SK-N-SH treated with all-trans-retinoic acid at 6 μM for 48 hours (cell line): ENCODE measurements at places on chromosomes 6 and 20.

DNA sequence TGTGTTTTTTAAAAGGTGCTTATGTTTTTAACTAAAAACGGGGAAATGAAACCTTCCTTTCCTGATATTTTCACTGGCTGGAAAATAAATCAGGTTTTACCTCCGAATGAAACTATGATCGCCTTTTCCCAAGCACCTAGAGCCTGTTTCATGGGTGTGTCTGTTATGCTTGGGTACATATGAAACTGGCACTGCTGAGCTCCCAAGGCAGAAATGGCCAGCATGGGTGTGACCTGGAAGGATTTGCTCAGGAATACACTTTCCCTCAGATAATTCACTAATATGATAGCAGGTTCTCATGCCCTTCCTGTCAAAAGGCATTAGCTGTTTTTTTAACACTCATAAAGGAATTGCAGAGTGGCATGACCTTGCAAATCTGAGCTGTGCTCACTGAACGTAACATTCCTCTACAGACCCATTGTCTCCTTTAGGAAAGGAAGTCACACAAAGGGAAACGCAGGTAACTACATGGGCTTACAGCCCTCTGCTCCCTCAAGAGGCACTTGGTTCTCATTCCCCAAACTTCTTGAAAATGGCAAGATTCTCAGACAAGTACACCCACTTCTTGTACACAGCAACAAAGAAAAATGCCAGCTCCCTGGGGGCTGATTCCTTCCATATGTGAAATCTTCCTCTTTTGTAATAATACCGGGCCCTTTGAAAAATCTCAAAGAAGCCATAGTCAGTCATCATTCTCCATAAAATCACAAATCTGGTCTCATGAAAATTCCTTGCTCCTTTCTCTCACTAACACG is 72.7 kb downstream of the METTL24 start:
- no peak; the same call in 2 of the 3 replicates for ATAC-seq

DNA sequence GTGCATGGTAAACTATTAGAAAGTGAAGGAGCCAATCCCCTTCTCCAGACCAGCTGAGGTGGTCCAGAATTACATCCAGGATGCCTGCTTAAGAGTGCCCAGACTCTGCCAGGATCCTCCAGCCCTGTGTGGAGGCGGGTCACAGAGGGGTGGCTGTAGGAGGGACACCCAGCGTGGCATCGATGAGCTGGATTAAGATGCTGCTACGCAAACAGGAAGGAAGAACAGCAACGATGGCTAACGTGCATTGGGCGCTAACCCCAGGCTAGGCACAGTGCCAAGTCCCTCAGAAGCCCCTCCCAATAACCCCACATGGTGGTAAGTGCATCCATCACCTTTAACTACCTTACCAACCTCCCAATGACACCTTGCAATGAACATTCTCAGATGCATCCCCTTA is 63.9 kb upstream of the MRPS10 start:
- ATAC-seq: no peak

DNA sequence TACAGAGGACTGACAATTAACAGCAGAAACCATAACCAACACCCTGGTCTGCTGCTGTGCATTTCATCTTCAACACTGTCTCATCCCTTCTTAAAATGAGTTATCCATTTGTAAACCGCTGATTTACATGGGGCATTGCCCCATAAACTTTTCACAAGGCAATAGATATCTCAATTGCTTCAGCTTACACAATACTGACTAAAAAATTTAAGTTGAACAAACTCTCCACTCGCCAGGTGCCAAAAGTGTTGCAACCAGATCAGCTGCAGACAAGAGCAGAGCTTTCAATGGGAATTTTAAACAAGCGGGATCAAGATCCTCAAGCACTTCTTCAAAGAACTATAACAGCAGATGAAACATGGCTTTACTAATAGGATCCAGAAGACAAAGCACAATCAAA is 183.0 kb downstream of the TASP1 start:
- no peak for ATAC-seq

- no peak for ATAC-seq
Measured at GRCh38 chr20:56835829-56836550, 206.9 kb downstream of the TFAP2C start.

DNA sequence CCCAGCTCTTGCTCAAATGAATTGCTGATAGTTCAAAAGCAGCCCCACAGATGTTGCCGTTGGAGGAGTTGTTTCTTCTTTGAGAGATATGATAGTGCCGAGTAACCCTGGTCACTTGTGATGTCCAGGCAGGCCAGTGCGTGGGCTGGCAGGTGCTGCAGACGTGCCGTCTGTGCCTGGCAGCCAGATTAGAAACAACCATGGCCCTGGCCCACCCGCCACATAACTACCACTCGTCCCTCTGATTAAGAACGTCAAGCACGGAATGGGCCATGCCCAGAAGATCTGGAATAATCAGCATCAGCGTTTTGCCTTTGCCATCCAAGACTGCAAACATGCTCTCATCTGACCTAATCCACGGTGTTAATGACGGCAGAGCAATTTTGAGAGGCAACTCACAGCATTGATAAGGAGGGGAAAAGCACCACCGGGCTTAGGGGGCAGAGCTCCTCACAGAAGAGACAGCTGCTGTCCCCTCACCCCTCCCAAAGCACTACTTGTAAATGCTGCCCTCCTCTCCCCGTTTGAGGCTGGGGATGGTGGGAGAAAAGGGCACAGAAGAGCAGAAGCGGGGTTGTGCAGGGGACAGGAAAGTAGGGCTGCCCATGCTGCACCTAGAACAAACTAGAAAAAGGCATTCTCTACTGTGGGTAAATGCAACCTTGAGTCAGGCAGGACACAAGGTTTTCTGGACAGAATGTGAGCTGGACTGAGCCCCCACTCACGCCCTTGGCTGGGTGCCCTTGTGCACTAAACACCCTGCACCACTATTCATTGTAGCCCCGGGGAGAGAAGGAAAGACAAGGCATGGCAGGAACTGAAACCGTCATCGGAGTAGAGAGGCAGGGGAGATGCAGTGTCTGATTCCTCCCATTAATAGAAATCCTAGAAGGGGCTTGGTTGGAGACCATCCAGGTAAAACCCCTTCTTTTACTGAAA is 5.3 kb upstream of the CPNE5 start:
- no peak for ATAC-seq

- ATAC-seq: no peak
Measured at GRCh38 chr20:13684566-13685222, 46.0 kb upstream of the TASP1 start.

DNA sequence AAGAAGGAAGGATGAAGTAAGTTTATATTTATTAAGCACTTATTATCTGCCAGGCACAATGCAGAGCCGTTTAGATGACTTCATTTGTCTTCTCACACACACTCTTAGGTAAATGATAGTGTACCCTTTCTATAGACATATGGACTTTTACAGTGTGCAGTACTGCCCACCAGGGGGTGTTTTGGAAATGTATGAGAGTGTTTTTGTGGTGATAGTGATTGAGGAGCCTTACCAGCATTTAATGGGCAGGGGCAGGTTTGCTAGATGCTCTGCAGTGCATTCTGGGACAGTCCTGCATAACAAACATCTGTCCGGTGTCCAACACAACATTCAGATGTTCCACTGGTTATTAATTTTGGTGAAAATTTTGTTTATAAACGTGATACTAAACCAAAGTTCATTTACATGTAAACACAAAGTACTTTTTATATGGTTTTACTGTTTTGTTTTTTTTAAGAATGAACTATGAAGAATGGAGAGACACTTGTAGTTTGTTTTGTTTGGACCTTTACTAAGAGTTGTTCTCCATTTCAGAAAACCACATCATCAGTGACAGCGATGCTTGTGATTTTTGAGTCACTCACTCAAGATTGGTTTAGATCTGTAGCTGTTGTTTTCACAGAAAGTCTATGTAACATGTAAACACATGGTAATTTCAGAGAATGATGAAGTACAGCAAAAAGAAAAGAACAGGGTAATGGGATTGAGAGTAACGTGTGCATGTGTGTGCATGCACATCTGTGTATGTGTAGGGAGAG is 19.9 kb downstream of the KCNS1 start:
- peak; percentile 71 for ATAC-seq

DNA sequence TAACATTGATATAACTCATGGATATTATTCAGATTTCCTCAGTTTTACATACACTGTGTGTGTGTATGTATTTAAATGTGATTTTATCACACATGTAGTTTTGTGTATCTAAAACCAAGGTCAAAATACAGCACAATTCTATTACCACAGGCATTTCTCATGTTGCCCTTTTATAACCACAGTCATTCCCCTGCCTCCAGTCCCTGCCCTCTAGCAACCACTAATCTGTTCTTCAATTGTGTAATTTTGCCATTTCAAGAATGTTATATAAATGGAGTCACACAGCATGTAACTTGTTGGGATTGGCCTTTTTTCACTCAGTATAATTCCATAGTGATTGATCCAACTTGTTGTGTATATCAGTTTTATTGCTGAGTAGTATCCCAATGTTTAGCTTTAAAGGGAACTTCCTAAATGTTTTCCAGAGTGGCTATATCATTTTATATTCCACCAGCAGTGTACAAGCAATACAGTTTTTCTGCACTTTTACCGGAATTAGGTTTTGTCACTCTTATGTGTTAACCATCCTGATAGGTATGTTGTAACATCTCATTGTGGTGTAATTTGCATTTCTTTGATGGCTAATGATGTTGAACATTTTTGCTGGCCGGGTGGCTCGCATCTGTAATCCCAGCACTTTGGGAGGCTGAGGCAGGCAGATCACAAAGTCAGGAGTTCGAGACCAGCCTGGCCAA is 338.2 kb downstream of the SOX4 start:
- ATAC-seq: no peak

- peak; percentile 27 for ATAC-seq
Measured at GRCh38 chr6:15364401-15365037, 118.7 kb downstream of the JARID2 start.

DNA sequence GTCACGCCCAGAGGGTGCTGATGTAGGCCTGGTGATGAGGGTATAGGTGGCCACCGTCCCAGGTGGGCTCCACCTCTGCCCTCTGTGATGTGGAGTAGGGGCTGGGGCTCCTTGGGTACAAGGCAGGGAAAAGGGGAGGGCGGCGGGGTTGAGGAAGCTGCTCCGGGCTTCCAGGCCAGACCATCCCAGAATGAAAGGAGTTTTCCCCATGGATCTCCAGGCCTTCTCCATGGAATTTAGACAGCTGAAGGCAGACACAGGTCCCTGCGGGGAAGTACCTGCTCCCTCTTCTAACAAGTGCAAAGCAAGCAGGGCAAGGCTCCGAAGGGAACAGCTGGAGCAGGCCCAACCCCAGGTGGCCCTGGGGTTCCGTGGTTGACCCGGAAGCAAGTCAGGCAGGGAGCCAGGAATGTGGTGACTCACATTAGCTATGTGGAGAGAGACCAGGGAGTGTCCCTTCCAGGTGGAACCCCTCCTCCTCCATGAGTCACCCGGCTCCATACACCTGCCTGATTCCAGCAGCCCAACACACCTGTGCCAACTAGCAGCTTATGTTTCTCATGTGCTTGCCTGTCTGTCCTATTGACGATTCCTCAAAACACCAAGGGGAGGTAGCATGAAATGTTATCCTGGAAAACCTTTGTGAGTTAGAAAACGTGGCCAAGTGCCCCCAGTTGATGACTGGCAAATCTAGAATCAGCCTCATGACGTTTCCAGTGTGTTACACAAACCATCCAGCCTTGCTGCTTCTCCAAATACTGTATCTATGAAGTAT is 59.7 kb upstream of the SNX9 start:
- ATAC-seq: peak; percentile 16; the same call in 2 of the 3 replicates

DNA sequence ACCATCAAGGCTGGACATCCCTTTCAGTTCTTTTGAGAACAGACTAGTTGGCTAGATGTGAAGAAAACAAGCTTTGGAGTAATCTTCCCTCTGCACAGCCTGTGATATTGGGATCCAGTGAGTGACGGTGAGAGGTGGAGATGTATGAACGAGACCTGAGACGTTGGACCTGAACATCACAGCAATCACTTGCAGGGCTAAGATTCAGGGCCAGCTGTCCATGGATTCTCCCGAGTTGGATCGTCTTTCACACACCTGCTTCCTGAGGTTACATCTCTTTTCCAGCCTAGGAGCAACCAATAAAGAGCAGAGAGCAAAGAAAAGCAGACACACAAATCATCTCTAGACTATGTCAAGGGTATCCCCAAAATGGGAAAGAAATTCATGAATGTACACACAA is 30.0 kb upstream of the TMEM14A start:
- no peak for ATAC-seq
